ENCODE measurements at places on chromosomes 3 and 15.

- DNase-seq = no peak
Observed at GRCh38 chr3:61559136-61559731, 2.1 kb upstream of the PTPRG start.

- DNase-seq = no peak
Observed at GRCh38 chr15:39729500-39729899, 53.1 kb downstream of the FSIP1 start.

DNA sequence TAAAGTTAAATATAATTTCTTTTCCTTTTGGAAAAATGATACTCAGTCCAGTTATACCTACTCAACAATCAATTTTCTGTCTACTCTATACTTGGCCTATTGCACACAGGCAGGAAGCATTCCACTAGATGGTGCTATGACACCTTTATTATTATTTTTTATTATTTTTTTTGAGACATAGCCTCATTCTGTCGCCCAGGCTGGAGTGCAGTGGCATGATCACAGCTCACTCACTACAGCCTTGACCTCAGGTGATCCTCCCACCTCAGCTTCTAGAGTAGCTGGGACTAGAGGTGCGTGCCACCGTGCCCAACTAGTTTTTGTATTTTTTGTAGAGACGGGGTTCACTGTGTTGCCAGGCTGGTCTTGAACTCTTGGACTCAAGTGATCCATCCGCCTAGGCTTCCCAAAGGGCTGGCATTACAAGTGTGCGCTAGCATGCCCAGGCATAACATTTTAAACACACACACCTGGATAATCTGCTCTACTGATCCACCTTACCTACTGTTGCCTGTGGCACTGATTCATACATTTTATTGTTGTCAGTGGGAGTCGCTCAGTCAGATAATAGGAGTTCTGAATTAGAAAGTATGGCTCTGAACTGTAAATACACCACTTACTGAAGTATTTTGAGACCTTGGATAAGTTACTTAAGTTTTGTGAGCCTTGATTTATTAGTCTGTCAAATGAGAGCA is 56.2 kb downstream of the EIF3J start:
- DNase-seq = no peak

DNA sequence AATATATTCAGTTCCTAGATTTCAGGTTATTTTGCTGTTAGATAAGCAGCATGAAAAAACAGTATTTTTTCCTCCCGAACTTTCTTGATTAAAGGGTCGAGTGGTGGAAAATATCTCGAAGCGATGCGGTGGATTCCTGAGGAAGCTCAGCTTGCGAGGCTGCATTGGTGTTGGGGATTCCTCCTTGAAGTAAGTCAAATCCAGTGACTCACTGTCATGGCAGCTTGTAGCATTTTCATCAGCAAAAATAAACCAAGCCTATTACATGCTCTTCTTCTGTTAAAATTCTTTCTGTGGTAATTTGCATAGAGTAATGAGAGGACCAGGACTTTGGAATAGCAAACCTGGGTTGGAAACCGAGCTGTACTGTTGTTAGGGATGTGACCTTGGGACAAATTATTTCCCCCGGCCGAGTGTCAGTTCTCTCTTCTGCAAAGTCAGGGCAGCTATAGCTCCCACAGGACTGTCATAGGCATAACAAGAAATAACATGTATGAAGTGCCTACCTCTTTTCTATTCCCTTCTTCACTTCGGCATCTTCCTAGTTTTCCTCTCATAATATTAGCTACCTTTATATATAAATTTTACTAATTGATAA is 75.6 kb downstream of the UBP1 start:
- DNase-seq = no peak

DNA sequence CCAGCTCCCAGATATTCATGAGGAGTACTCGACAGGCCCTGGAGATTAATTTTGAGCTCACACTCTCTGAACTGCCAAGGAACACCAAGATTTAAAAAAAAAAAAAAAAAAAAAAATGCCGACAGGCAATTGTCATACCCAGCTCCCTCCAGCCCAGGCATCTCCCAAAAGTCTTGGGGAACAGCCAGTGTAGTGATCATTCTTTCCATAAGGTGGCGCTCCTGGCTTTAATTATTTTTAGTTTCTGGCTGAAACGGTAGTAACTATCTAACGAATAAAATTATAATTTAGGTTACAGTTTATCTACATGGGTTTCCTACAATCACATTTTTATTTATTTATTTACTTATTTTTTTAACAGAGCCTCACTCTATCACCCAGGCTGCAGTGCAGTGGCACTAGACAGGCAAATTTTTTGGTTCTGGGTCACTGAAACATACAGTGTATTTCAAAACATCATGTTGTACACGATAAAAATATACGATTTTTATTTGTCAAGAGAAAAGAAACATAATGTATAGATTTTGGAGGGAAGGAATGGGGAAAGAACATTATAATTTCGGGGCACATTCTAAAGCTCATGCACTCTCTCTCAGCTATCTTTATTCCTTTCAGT is 157.3 kb downstream of the ADAMTS9 start:
- DNase-seq = peak; percentile 79

DNA sequence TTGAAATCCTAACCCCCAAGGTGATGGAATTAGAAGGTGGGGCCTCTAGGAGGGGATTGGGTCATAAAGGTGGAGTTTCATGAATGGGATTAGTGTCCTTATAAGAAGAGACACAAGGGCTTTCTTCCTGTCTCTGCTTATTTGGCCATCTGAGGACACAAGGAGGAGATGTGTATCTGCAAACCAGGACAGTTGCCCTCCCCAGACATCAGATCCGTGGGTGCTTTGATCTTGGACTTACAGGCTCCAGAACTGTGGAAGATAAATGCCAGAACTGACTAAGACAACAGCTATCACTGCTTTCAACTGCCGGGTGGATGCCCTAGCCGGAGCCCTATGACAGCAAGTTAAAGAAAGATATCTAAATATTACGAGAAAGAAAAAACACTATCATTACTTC is 94.4 kb downstream of the CHRNA7 start:
- no peak for DNase-seq

DNA sequence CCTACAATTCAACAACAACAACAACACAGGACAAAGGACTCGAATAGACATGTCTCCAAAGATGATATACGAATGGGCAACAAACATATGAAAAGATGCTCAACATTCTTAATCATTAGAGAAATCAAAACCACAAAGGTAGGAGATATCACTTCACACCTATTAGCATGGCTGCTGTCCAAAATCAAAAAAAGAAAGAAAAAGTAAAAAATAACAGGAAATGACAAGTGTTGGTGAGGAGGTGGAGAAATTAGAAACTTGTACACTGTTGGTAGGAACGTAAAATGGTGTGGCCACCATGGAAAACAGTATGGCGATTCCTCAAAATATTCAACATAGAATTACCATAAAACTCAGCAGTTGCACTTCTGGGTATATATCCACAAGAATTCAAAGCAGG is 312.3 kb upstream of the STT3B start:
- no peak for DNase-seq

DNA sequence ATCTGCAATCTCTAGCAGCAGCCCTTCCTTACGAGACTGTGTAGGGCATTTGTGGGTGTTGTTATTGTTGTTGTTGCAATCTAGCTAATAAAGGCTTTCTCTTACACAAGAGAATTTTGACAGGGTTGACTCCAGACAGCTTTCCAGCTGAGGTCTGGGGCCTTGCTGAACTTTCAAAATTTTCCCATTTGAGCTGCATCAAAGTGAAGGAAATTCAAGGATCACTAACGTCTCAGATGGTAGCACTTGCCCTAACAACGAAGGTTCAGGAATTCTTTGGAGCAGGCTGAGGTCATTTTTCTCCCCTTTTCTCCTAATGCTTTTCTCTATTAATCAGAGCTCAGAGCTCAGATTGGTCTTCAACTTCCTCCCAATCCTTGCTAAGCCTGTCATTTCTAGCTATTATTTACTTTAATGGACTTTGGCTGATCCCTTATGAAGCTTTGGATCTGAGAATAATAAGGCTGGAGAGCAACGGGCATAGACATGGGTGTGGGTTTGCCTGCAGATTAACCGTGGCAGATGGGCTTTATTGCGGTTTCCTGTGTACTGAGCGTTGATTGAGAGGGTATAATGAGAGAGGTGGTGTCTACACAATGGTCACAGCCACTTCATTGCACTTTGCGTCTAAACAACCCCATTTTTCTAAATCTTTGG is 614.0 kb upstream of the AGTR1 start:
- DNase-seq = no peak

DNA sequence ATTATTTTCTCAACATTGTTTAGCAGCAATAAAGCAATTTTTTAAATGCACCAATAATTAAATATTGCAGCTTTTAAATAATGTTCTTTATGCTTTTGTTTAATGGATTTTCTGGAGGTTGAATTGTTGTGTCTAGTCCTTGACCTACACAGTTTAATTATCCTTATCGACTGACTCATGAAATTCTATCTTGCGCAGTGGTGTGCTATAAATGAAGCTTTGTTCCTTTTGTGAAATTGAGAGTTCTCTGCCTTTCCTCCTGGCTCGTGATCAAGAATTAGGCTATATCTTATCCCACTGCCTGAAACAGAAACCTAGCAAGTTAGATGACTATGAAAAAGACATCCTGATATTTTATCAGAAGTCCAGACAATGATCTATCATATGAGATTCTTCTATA is 37.0 kb upstream of the PIK3R4 start:
- DNase-seq = no peak

DNA sequence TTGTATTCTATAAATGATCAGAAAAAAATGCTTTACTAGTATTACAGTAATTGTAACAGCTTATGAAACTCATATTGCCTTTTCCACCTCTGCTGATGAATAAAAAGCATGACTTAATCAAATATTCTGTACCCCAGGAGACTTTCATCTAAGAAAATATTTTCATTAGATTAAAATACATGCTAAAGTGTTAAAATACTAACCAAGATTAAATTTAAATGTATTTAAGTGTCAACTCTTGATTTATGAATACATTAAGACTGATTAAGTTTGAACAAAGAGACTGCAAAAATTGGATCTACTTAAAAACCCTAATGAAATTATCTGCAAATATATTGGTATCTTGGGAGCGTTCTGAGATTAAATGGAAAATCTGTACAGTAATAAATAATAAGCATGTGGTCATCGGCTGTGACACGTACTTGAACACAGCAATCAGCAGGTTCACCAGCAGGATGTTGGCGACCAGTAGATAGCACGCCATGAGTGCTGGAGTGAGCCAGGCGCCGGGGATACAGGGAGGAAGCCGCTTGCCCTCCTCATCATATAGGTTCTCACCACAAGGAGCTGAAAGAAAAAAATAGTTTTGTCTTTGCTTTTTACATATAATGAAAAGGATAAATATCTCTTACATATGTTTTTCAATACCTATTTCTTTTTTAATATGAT is 36.6 kb upstream of the MTMR10 start:
- DNase-seq = no peak

DNA sequence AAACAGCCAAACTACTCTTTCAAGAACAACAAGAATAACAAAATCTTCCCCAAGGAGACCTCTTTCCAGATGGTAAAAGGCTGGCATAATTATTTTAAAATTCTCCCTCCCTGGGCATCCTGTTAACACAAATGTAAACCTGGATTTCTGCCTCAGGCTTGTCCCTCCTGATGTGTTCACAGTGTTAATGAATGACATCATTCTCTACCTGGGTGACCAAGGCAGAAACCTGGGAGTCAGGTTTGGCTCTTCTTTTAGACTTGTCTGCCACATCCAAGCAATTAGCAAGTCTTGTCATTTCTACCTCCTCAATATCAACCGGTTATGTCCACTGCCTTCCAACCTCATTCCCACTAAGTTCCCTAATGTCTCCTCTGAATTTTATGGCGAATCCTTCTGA is 368.7 kb upstream of the TBL1XR1 start:
- no peak for DNase-seq

GRCh38 chr3:42836150-42837123 is 27.2 kb downstream of the ACKR2 start:
- no peak for DNase-seq

GRCh38 chr3:181382656-181383055 is 329.1 kb upstream of the SOX2 start:
- DNase-seq = no peak

DNA sequence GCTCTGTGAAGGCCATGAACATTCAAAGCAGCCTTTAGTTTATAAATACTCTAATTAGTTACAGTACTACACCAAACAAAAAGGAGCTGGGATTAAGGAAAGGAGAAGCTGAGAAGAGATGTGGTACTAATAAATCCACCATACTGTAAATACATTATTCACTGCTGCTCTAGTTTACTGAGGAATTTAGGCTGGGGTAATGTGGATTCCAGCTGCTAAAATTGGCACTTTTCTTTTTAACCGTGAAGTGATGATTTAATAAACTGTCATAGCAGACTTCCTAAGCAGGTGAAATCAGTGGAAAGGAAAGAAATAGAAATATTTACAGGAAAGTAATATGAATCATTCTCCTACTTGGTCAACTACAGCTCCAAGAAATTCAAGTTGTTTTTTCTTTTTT is 88.7 kb downstream of the TFG start:
- no peak for DNase-seq

- DNase-seq = peak; percentile 3
Observed at GRCh38 chr3:20575146-20575545, 389.1 kb upstream of the SGO1 start.

DNA sequence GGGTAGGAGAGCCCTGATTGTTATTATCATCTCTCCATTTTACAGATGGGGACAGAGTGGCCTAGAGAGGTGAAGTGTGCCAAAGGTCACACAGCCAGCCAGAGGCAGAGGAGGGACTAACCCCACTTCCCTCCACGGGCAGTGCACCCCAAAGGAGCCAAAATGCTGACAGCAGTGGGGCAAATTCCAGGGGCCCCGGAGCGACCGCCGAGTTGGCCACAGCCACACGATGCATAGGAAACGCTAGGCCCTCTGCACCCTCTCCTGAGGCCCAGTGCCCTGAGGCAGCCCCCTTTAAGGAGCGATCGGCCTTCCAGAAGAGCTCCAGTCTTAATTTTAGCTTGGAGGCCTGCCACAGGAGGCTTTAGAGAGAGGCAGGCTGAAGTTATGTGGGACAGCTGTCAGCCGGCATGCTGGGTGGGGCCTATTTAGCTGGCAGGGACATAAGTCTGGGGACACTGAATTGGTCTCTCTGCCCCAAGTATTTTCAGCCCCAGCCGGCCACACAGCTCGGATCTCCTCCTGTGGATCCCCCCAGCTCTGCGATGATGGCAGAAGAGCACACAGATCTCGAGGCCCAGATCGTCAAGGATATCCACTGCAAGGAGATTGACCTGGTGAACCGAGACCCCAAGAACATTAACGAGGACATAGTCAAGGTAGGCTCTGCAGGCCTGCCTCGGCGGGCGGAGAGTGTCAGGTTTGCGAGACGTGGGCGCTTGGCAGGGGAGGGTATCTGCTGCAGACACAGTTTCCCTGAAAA is at the start of gene CAV3:
TSS of gene CAV3 (plus strand) at position 471 of the 763 bp plus-strand sequence. CDS start at position 546, 75 bp downstream.
- no peak for DNase-seq

All from neural progenitor cell (in vitro differentiated cells).